ENCODE measurements at places on chromosomes 3 and 15.

- DNase-seq: no peak
Observed at GRCh38 chr3:111200027-111200426, 128.4 kb downstream of the NECTIN3 start.

GRCh38 chr3:142003291-142003690, 126.8 kb downstream of the ATP1B3 start:
- DNase-seq: no peak

DNA sequence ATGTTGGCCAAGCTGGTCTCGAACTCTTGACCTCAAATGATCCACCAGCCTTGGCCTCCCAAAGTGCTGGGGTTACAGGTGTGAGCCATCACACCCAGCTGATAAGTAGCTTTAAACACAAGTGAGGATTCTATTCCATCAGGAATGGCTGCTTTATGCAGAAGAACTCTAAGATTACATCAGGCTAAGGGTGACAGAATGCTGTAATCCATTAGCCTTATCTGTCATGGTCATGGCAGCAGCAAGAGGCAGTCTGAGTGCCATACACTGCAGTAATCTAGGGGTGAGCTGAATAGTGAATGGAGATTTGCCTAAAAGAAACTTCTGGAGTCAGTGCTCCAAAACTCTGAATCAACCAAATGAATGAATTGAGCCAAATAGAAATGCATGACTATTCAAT, 39.6 kb downstream of the LIPC start:
- DNase-seq: no peak

DNA sequence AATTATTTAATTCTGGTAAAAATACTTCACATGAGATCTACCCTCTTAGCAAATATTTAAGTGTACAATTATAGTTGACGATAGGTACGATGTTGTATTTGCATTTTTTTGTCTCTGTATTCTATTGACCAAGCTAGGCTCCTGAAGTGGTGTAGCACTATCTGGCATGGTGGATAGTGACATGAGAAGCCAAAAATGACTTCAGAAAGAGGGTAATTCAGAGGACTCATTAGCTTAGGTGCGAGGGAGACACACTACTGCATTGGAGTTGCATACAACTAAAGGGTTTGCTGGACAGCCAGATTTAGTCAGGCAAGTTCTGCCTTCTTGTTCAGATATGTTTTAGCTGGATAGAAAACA, 50.6 kb downstream of the KBTBD8 start:
- DNase-seq: no peak

DNA sequence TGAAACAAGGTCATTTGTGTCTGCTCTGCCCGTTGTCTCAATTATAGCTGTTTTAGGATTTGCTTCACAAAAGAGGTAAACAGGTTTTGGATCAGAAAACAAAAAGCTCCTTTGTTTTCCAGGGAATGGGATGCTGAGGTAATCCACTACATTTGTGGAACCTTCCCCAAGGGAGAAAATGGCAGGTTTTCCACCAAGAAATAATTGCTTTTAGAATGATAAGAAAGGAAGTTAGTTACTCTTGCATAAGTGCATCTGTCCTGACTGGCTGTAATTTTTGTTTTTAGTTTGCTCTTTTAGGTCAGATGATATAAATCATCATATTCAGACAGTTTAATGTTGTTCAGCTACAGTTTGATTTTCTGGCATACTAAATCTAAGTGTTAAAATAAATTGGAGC, 198.5 kb upstream of the COL8A1 start:
- DNase-seq: no peak

GRCh38 chr3:73784686-73785392, 160.1 kb upstream of the PDZRN3 start:
- no peak for DNase-seq

- DNase-seq: no peak
Observed at GRCh38 chr3:46871222-46871621, 6.3 kb upstream of the PTH1R start.

- DNase-seq: no peak
Observed at GRCh38 chr15:98439523-98439942, 208.8 kb upstream of the IGF1R start.

DNA sequence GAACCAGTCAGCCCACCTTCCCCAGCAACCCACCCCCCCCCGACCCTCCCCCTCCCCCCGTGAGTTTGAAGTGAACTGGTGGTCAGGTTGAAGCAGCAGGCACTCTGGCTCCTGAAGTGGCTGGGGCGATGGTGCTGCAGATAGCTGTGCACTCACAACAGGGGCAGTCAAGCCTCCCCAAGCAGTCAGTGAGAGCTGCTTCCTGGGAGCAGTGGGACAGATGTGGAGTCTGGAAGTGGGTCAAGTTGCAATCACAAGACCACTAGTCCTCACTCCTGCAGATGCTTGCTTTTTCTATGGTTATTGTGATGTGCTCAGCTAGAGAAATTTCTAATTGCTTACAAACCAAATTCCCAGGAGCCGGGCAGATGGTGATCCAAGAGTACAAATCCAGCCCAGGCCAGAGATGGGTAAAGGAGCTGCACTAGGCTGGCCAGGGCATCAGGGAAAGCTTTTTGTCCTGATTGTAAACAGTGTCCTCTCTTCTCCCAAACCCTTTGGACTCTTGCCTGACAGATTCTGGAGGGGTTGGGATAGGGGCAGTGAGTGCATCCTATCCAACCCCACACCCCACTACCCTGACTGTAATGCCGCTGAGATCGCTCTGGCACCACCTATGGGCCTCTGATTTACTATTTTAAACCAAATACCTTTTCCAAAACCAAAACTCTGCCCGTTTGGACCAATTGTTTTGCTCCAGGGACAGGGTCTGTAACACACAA, 9.8 kb upstream of the CLPX start:
- no peak for DNase-seq

- no peak for DNase-seq
Observed at GRCh38 chr15:25345943-25346342, 92.9 kb downstream of the UBE3A start.

GRCh38 chr3:14489641-14490040, 50.5 kb downstream of the GRIP2 start:
- no peak for DNase-seq

DNA sequence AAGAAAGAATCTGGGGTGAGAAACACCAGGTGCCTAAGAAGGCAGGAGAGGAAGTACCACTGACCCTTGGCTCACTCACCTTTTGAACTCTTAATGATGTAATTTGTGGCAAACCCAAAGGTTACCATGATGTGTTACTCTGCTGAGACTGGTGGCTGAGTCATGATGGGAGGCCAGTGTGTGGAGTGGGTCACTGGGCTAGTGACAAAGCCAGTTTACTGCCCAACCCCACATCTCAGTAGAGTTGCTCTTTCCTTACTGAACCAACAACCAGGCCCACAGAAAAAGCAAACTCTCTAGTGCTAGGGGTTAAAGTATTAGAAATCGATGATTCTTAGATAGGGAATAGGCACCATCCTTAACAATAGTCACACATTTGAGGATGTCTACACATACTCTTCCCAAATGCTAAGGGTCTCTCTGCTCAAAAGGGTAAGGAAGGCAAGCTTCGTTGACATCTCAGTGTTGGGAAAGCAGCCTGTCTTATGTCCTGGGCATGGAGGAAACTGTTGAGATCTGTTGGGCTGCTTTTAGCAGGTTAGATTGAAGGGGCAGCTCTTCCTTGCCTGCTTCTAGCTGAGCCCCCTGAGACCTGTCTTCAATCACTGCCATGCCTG, 3.1 kb downstream of the RBP2 start:
- DNase-seq: no peak

GRCh38 chr15:60385620-60386552, 11.9 kb downstream of the ANXA2 start:
- DNase-seq: no peak

GRCh38 chr3:149343951-149344350, 10.5 kb upstream of the TM4SF18 start:
- DNase-seq: no peak

DNA sequence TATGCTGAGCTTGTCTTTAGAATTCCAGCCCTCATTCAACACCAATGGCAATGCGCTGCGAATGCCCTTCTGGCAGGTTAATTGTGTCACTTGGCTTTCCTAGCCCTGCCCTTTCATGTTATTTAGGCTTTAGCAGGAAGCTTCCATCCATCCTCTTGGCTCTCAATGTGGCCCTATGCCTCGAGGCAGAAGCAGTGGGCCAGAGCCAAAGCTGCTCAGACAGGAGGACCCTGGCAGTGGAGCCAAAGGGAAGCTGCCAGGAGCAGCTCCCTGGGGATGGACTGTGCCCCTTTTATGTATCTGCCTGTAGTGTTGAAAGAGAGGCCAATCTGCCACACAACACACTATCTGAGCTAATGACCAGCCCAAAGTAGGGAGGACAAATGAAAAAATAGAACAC, 376.4 kb downstream of the CTNNB1 start:
- no peak for DNase-seq

- no peak for DNase-seq
Observed at GRCh38 chr3:71905426-71905825, 120.5 kb upstream of the PROK2 start.

DNA sequence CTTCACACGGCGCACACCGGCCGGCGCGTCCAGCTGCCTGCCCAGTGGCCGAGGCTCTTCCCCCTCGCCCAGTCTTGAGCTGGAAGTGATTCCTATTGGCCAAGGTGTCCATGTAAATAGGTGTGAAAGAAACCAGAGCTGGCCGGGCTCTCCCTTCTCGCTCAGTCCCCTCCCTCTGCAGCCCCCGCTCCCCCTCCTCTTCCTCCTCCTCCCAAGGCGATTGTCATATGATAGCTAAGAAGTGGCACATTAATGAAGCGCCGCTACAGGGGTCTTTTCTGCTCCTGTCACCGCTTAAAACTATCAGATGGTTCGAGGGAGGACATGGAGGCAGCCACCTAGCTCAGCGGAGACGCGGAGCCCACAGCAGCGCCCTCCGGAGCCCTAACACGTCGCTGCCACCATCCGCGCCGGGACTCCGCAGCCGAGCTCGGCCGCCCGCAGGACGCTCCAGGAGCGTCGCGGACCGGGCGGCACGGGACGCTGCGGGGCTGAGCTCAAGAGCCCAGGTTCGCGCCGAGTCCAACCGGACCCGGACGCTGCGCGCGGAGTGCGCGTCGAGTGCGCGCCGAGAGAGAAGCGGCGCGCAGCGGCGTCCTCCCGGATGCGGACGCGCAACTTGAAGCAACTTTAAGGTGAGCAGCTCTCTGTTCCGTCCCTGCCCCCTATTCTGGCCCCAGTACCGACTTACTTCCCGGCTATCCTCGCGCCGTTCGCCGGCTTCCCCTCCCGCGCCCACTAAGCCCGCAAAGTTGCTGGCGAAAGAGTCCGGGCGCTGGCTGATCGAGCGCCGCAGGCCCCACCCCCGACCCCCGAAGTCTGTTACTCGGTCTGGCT, at the start of gene FOXB1:
Gene FOXB1 (plus strand): TSS at position 303 of the 837 bp plus-strand sequence. CDS start 653 bp downstream, outside the sequence.
- DNase-seq: no peak

GRCh38 chr3:89504432-89504831, 397.0 kb downstream of the EPHA3 start:
- no peak for DNase-seq
